ENCODE measurements at places on chromosomes 5 and 9.

GRCh38 chr5:3412146-3412545, 183.5 kb upstream of the IRX1 start:
- DNase-seq, result no peak

DNA sequence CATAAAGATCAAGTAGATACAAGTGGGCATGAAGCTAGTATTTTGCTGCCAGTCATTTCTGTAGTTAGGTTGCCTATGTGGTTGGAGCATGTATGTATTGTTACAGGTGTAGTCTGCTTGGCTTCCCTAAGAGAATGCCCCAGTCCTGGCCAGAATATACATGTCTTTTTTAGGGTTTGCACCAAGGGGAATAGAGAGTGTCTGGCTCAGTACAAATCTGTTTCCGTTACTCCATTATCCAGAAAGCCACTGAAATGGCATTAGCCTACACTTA, 23.2 kb downstream of the TGFBR1 start:
- no peak for DNase-seq

- no peak for DNase-seq
Observed at GRCh38 chr9:137484551-137485315, 25.6 kb upstream of the NSMF start.

DNA sequence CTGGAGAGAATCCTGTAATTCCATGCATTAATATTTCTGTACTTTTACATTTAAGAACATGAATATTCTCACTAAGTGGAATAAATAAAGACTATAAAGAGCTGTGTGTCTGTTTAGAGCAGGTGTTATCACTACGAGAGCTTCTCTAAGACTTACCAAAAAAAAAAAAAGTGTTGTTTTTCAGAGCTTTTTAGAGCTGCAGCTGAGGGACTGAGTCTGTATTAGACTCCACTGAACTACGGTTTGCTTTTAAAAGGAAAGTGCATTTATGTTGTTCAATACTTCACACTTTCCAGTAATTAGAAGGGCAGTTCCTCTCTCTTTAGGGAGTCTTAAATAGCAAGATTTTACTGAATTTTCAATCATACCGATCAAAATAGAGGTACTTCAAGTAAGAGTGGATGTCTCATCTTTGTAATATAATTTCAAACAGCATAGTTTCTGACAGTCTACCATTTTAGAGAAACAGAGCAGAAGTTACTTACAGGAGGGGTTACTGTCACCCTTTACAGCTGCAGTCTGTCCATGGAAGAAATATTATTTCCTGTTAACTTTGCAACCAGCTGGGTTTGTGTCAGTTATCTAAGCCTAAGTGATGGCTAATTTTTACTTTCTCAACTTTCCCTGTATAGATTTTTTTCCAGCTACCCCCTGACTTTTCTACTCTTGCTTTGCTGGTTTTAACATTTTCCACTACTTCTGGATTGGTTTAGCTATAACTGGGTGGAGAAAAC, 2.4 kb downstream of the SYK start:
- no peak for DNase-seq

GRCh38 chr5:112708103-112708622, 29.5 kb upstream of the APC start:
- no peak for DNase-seq

- DNase-seq, result no peak
Observed at GRCh38 chr9:122097679-122098315, 4.7 kb upstream of the TTLL11 start.

DNA sequence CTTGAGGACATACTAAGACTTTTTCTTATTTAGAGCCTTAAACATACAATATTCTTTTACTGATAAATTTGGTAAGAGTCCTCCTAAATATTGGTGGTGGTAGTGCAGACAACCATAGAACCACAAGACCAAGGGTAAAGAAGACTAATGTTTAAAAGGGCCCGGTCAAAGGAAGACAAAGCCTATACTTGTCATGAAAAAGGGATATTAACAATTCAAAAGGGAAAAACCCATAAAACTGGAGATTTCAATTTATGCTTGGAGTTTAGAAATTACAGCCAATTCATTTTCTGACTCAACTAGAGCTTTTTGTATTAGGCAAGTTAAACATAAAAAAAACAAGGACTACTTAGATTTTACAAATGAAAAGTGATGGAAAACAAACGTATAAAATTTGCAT, 24.4 kb downstream of the FEM1C start:
- no peak for DNase-seq

DNA sequence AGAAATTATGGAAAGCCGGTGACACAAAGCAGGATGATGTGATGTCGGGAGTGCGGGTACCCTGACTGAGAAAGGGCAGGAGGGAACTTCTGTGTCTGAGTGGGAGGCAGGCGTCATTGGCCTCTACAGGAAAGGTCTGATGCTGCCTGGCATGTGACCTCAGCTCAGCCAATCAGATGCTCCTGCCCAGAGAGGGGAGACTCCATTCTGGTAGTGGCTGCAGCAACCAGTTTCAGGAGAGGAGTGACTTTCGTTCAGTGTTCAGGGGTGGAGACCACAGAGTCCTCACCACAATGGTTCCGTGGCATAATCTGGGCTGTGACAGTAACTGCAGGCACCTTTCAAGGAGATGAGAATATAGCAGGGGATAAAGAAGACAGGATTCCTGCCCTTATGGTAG, 6.7 kb upstream of the SFXN1 start:
- DNase-seq, result no peak

Data from fibroblast of the conjunctiva (primary cell).